ENCODE measurements at places on chromosomes 5 and 9.
A peak's percentile ranks its signal among the peaks of the same experiment; 100 is the strongest.

- no peak for DNase-seq
These were observed 213.7 kb upstream of the SNX2 start for GRCh38 chr5:122561209-122561608.

DNA sequence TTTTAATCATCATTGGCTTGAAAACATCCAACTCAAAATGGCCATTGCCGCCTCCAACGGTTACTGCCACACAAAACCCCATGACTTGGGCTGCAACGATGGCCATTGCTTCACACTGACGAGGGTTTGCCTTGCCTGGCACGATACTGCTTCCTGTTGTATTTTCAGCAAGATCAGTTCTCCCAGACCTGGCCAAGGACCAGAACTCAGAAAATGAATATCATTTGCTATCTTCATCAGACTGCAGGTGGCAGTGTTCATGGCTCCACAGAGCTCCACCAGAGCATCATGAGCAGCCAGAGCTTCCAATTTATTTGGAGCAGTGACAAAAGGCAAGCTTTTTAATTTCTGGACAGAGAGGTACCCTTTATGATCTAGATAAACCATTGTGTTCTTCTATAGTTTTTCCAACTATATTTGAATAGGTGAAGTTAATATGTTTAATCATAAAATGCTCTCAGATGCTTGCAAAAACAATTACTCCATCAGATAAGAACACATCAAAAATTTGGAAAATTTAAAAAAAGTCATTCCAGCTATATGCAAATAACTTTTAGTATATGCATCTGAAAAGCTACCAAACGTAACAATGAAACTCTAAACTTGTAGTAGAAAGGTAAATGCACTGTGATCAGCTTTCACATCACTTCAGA, 10.4 kb downstream of the AMACR start:
- peak; percentile 19 for DNase-seq

GRCh38 chr9:1303932-1304331, 253.8 kb downstream of the DMRT2 start:
- no peak for DNase-seq

GRCh38 chr5:141880961-141881801, 3.0 kb upstream of the PCDH1 start:
- no peak for DNase-seq

GRCh38 chr5:149546974-149547373, 4.3 kb downstream of the CSNK1A1 start:
- DNase-seq, result no peak

- DNase-seq, result no peak
These were observed 17.4 kb upstream of the ZCCHC9 start for GRCh38 chr5:81283976-81284375.

DNA sequence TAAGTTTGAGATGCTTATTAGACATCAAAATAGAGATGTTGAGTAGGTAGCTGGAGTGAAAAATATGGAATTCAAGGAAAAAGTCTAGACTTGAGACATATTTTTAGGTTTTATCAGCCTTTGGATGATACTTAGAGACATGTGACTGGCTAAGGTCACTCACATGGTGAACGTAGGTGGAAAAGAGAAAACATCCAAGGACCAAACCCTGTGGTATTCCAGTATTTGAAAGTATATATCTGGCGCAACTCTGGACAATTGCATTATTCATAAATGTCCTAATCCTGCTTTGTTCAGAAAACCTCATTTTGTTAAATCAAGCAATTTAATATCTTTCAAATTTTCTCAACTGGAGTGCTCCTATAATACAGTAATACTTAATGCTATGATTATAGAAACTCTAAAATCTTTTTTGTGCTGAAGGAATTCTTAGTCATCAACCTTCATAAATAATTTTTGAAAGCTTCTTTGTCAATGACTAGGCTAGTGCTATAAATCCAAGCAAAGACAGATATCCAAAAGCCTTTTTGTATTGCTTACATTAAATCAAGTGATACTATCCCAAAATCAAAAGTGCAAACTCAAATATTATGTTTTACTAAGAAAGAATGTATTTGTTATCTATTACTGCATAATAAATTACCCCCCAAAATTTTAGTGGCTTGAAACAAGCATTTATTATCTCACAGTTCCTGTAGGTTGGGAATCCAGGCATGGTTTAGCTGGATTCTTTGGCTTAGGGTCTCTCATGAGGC, 452.0 kb downstream of the ENC1 start:
- DNase-seq, result no peak

- no peak for DNase-seq
These were observed 41.3 kb downstream of the UGCG start for GRCh38 chr9:111937781-111938426.

GRCh38 chr9:135533113-135533512, 11.9 kb downstream of the LCN1 start:
- no peak for DNase-seq

GRCh38 chr5:115456056-115456455, 88.5 kb downstream of the FEM1C start:
- DNase-seq, result no peak

DNA sequence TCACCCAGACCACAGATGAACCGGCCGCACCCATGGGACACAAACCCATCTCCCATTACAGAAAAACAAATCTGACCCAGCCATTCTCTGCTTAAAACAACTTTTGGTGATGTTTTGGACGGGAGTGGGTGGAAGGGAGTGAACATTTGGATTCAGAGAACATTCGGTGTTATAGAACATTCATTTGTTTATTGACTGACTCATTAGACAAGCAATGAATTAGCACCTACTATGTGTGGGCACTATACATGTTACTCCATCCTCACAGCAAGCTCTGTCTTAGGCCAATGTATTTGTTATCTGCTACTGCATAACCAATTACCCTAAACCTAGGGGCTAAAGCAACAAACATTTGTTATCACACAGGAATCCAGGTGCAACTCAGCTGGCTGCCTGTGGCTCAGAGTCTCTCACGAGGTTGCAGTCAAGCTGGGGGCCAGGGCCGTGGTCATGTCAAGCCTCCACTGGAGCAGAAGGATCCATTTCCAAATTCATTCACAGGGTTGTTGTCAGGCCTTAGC, 5.1 kb upstream of the ERGIC1 start:
- DNase-seq, result no peak

DNA sequence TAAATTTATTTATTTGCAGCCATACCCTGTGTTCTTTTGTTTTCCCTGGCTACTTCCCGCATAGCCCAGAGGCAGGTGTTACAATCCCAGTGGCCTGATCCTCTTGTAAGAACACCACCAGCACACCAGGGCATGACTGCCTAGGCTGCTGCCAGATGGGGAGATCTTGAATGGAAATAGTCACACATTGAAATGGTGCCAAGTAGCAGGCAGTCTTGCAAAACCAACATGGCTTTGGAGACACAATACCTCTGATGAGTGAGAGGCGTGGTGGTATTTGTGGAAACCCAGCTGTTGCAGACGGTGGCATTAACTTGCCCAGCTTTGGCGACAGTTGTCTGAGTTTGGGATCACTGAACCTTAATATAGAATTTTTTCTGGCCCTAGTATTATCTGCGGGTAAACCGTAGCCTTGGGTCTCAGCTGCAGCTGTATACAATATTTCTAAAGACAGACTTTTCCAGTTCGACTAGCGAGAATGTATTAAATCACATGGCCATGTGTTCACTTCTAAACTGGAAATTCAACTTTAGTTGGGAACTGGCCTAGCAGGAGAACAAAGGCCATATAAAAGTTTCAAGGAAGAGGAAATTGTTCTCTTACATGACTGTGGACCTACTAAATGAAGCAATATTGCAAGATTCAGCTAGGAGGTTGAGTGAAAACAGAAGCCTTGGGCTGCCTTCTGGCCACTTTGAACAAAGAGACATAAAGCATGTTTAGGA, 277.0 kb downstream of the SMARCA2 start:
- no peak for DNase-seq

GRCh38 chr9:70679845-70680244, 265.4 kb upstream of the KLF9 start:
- no peak for DNase-seq

GRCh38 chr5:150671509-150672236, 10.6 kb downstream of the MYOZ3 start:
- no peak for DNase-seq

- no peak for DNase-seq
These were observed 180.9 kb upstream of the SLC24A2 start for GRCh38 chr9:19969721-19970120.

GRCh38 chr9:3526997-3527940, 1.5 kb upstream of the RFX3 start:
- DNase-seq, result no peak

- no peak for DNase-seq
These were observed 47.8 kb downstream of the NR6A1 start for GRCh38 chr9:124723352-124723751.

DNA sequence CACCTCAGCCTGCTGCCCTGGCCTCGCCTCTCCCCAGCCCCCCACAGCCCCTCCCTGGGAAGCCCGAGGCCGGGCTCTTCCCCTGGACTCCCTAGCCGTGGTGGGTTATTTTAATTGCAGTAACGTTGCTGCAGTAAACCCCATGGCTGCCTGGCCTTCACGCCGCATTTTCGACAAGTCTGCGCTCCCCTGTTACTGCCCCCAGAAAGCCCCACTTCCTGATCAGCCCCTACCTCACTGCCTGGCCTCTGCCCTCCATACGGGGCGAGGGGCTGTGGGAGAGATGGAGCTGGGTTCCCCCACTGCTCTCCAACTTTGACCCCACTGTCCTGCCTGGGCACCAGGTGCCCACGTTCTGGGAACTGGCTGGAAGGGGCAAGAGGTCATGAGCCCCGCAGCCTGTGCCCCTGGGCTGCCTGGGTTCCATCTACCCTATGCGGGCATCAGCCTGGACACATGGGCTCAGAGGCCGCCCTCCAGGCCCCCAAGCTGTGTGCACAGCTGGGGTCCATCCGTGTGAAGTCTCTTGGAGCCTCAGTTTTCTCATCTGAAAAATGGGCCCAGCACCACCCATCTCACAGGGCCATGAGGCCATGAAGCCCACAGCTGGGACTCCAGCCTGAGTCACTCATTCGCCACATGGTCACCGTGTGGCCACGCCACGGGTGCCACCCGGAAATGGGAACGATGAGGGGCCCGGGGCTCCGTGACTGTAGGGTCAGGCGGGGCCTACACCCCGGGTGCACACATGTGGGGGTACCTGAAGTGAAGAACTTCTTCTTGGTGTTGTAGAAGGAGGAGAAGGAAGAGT, 11.5 kb downstream of the EGFL7 start:
- no peak for DNase-seq

DNA sequence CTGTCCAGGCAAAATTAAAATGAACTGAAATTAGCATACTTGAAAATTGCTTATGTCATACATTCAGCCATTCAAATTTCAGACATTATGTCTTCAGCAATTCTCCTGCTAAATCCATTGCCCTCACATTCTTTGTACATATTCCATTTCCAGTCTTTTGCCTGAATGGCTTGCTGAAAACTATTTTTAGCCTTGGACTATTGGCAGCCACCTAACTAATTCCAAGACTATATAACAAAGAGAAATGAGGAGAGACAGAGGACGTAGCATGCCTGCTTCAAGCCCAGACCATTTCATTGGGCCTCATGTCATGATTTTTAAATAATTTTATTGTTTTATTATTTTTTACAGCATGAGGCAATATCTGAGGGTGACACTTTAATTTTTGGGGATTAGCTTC, 100.3 kb downstream of the MRPS30 start:
- no peak for DNase-seq

GRCh38 chr5:135864503-135865435, 30.3 kb downstream of the SLC25A48 start:
- DNase-seq, result no peak

GRCh38 chr9:37559125-37559524, 17.1 kb downstream of the FBXO10 start:
- DNase-seq, result no peak

- no peak for DNase-seq
These were observed 126.7 kb downstream of the MVB12B start for GRCh38 chr9:126453156-126453963.

DNA sequence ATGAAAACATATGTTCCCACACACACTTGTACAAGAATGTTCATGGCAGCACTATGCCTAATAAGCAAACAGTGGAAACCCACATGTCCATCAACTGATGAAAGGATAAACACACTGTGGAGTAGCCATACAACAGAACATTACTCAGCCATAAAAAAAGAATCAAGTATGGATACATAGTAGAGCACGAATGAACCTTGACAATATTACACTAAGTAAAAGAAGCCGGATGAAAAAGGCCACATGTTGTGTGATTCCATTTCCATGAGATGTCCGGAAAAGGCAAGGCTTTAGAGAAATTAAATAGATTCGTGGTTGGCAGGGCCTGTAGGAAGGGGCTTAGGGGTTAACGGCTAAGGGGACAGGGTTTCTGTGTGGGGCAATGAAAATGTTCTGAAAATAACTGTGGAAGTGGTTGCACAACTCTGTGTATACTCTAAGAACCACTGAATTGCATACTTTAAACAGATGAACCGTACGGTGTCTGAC, 51.4 kb downstream of the COL23A1 start:
- no peak for DNase-seq

GRCh38 chr9:96858018-96858573, 3.8 kb upstream of the ZNF782 start:
- DNase-seq, result no peak

DNA sequence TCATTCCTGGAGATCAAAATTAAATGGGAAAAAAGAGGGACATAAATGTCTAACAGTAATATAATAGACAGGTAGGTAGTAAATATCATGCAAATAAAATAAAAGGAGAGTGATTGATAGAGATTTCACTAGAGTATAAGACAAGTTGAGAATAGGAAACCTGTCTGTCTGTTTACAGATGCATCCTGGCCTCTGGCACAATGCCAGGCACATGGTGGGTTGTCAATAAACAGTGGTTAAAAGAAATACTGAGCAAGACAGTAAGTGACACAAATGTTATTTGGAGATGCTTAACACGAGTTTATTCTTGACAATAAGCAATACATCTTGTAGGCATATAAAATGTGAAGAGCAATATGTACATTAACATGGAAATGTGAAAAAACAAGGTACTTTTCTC, 33.3 kb downstream of the RICTOR start:
- no peak for DNase-seq

DNA sequence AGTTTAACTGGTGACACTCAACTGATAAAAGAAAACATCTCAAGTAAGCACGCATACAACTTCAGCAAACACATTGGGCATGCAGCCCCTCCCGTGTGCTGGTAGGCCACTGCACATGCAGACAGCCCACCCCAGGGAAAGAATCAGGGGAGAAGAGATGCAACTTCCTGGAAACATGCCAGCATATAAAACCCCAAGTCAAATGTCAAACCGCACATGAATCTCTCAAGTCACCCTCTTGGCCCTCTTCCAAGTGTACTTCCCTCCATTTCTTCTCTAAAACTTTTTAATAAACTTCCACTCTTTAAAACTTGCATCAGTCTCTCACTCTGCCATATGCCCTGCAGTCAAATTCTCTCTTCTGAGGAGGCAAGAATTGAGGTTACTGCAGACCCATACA, 732.7 kb downstream of the SEMA5A start:
- DNase-seq, result no peak

- DNase-seq, result no peak
These were observed 265.3 kb downstream of the TRIM32 start for GRCh38 chr9:116952436-116952810.

DNA sequence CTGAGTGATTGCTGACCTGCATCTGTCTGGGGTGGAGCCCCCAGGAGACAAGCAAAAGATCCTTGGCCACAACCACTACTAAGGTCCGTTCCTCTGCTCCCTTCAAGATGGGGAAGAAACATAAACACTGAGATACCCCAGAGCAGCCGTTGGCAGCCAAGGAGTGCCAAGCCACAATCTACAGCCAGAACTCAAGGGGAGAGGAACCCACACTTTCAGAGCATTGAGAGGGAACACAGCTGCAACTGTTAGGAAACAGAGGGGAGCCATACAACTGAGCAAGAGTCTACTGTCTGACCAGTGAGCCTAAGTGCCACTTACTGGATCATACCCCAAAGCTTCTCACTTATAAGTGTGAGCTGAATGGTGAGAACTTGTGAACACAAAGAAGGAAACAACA, 44.6 kb upstream of the ADRB2 start:
- DNase-seq, result no peak
